ENCODE measurements at places on chromosomes 11 and 22. TPM values are rescaled to one million over a fixed set of nuclear protein-coding genes. Genes with fewer than 3 reads are reported as not detected.

Gene MAP6
- total RNA-seq: 77.9 TPM

Gene TEX12
- 0.49 TPM for total RNA-seq

Gene OR8A1
- not detected for total RNA-seq

Gene TRIM48
- total RNA-seq: not detected

Gene LDLRAD3
- total RNA-seq: 36.4 TPM

Gene PKDREJ
- under 0.01 TPM for total RNA-seq

Gene DGAT2
- total RNA-seq: 3.2 TPM

Gene MEI1
- not detected for total RNA-seq

Gene KRTAP5-10
- total RNA-seq: not detected

Gene MUC15
- not detected for total RNA-seq

Gene CHRM4
- total RNA-seq: 1.2 TPM

Gene MRGPRE
- not detected for total RNA-seq

Gene MS4A3
- total RNA-seq: 0.98 TPM

Gene MS4A6E
- not detected for total RNA-seq

Gene TUBGCP6
- total RNA-seq: 29.3 TPM

All from temporal lobe (tissue), 4 donors.